Vagina (tissue), 2 donors: ENCODE measurements at places on chromosomes 6 and 20. TPM values are rescaled to one million over a fixed set of nuclear protein-coding genes. Genes with fewer than 3 reads are reported as not detected.

DNA sequence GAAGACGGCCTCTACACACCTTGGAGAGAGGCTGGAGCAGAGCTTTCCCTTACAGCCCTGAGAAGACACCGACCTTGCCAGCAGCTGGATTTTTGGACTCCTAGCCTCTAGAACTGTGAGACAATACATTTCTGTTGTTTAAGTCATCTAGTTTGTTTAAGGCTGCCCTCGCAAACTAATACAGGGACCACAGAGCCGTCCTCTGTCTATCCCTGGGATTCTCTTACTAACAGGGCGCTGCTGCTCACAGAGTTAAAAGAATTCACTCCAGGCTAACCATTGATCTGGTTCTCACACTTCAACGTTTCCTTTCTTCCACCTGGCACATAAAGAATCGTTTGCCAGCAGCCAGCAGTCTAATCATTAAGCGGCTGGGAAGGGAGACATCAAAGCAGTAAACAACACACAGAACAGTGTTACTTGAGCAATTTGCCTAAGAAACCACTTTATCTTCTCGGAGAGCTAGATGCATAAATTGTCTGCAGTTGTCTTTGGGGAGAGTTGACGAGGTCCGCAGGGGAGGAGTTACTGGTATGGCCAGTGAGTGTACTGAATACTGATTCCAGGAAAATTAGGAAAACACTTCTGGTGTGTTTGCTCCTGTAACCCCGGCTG, 103.5 kb upstream of the AKAP12 start:
- H3K27me3 ChIP-seq = no peaks in the 10 kb centered on the region
- H3K4me3 ChIP-seq = no peak overlapping the region
- H3K4me1 ChIP-seq = no peaks in the 10 kb centered on the region
- peak overlapping the region; percentile 6 for H3K27ac ChIP-seq
- DNase-seq = no peak

GRCh38 chr6:121439475-121439874, 4.0 kb downstream of the GJA1 start:
- H3K27me3 ChIP-seq = no peaks in the 10 kb centered on the region
- peak overlapping the region; percentile 96 for H3K27ac ChIP-seq

- H3K36me3 ChIP-seq = no peaks in the 10 kb centered on the region
- DNase-seq = no peak
- H3K27ac ChIP-seq = no peak overlapping the region
- H3K4me1 ChIP-seq = no peaks in the 10 kb centered on the region
Observed at GRCh38 chr6:90068703-90069523, 174.6 kb downstream of the GJA10 start.

GRCh38 chr6:162814426-162814973, 86.7 kb downstream of the PACRG start:
- no peak overlapping the region for H3K4me3 ChIP-seq
- no peak for DNase-seq
- no peaks in the 10 kb centered on the region for H3K4me1 ChIP-seq
- H3K27me3 ChIP-seq = no peaks in the 10 kb centered on the region
- H3K36me3 ChIP-seq = no peaks in the 10 kb centered on the region
- no peak overlapping the region for H3K27ac ChIP-seq

GRCh38 chr6:75492386-75493153, 1.0 kb downstream of the FILIP1 start:
- peak overlapping the region; percentile 44 for H3K27ac ChIP-seq
- H3K27me3 ChIP-seq = no peaks in the 10 kb centered on the region
- peak overlapping the region; percentile 28 for H3K4me3 ChIP-seq
- no peaks in the 10 kb centered on the region for H3K4me1 ChIP-seq
- no peaks in the 10 kb centered on the region for H3K36me3 ChIP-seq
- no peak for DNase-seq

DNA sequence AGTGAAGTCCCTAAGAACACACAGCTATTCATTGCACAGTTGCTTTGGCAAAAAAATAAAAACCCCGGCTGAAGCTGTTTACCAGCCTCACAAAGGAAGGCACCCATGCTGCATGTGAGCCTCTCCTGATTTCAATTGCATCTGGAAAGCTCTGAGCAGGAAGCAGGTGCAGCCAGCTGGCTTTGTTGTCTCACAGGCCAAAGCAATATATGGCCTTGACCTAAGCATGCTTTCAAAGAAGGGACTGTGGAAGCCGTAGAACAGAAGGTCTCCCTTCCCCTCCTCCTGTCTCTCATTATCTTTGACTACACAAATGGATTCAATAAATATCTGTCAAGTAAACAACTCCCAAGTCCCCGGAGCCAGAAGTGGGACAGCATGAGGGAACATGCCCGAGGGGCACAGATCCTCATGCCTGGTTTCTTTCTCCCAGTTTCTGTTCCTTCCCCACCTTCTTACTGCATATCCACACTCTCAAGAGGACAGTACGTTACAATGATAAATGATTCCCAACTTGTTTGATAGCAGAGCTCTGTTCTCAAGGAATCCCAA, 57.2 kb upstream of the PCSK2 start:
- no peak for DNase-seq
- no peaks in the 10 kb centered on the region for H3K27me3 ChIP-seq
- no peaks in the 10 kb centered on the region for H3K36me3 ChIP-seq
- no peak overlapping the region for H3K27ac ChIP-seq

DNA sequence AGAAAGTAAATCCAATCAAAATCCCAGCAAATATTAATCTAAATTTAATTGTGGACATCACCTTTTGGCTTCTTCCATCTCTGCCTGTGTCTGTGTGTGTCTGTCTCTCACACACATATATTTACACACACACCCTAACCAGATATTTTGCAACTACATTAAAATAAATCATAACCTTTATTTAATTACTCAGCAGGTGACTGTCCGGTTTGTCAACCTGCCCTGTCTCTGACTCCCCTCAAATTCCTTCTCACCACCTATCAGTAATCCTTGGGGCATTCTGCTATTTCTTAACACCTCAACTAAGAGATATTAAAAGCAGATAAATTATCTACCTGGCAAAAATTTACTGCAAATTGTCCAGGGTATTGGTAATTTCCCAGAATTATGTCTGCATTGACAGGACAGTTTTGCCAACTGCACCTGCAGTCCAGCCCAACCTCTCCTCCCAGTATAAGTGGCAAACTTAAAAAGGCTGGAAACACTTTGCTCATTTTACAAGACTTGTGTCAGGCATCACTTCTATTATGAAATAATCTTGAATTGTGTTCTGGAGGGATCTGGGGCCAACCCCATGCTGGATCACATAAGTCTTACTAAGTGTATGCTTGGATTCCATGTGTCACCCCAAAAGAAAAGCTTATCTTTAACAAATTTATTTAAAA, 216.1 kb downstream of the GMDS start:
- H3K4me1 ChIP-seq = peaks cover 9% of the 10 kb centered on the region
- H3K27me3 ChIP-seq = no peaks in the 10 kb centered on the region
- no peaks in the 10 kb centered on the region for H3K36me3 ChIP-seq
- H3K4me3 ChIP-seq = no peak overlapping the region

The COL9A1 gene
- total RNA-seq = 1.7 TPM

The MAPK13 gene
- total RNA-seq = 21.9 TPM

The SLC32A1 gene
- total RNA-seq = not detected
